ENCODE measurements at places on chromosomes 7 and 10.

GRCh38 chr10:12241810-12242529, 46.0 kb downstream of the CDC123 start:
- DNase-seq = no peak

GRCh38 chr7:34622182-34622581, 35.8 kb upstream of the NPSR1 start:
- DNase-seq = no peak

DNA sequence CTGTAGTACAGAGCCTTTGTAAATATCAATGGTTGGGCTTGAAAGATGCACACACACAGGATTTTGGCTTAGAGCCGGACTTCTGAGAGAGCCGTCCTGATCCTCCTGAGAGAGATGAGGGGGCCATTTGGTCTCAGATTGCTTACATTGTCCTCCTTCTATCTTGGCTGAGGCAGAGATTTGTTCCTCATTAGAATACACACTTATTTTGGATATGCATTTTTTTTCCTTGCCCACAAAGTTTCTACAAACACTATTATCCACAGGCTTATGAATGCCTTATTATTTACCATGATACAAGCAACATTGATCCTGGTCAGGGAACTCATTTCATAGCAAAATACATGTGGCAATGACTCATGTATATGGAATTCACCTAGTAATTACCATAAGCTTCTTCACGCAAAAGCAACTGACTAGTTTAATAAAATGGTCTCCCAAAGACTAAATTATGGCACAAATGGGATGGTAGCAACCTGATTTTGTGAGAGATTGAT, 175.3 kb downstream of the MDFIC start:
- no peak for DNase-seq

- no peak for DNase-seq
Measured at GRCh38 chr10:31549896-31550295, 230.9 kb downstream of the ZEB1 start.

DNA sequence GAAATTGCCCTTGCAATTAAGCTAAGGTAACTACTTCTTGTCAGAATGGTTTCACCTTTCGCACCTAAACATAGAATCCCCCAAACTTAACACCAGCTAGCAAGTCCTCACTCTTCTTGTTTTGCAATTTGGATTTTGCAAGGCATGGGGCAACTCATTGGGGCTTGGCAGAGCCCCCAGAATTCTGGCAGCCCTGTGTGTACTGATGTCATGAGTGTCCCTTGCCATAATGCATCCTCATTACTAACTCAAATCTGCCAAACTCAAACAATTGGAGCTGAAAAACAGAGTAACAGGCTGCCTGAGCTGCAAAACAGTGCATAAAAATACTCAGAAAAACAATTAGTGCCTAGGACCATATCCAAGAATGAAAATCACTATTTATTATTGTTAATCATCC, 7.9 kb upstream of the XPNPEP1 start:
- no peak for DNase-seq

GRCh38 chr10:34168439-34168838, 646.7 kb downstream of the PARD3 start:
- no peak for DNase-seq

GRCh38 chr10:80407812-80408241, 524 bp upstream of the PRXL2A start:
- DNase-seq = no peak

GRCh38 chr7:70654979-70655378, 477.0 kb upstream of the GALNT17 start:
- DNase-seq = peak; percentile 76

DNA sequence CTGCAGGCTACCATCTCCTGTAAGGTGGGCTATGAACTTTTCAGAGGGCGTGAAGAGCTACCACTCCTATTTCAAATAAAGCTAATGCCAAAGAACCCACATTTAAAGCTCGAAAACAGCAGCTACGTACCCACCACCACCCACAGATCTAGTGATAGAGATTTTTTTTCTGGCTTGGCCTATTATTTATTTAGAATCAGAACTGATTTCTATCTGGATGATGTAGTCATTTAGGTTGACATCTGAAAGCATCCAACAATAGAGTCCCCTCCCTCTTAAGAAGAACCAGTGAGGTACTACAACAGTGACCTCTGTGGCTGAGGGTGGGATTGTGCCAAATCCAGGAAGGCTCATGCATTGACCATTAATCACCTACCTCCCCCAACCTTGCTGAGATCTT, 113.8 kb upstream of the ADO start:
- DNase-seq = no peak

GRCh38 chr10:129717816-129718547, 246.1 kb downstream of the EBF3 start:
- DNase-seq = no peak

GRCh38 chr7:33809228-33809627, 96.1 kb upstream of the BMPER start:
- DNase-seq = no peak

DNA sequence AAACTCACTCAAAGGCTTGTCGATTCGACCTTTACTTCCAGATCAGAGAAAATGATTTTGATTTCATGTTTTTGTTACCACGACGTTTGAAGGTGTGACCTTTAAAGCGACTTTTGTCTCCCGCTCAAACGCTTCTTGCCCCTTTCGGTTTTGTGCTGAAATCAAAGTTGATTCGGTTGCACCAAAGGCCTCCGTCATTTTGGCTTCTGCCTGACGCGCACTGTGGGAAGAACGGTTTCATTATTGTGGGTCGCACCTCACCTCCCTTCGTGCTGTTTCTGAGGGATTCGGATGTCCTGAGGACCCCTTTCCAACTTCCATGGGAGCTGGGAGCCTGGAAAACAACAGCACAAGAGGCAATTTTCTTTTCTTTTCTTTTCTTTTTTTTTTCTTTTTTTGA, 176.9 kb downstream of the DNAJB6 start:
- no peak for DNase-seq

DNA sequence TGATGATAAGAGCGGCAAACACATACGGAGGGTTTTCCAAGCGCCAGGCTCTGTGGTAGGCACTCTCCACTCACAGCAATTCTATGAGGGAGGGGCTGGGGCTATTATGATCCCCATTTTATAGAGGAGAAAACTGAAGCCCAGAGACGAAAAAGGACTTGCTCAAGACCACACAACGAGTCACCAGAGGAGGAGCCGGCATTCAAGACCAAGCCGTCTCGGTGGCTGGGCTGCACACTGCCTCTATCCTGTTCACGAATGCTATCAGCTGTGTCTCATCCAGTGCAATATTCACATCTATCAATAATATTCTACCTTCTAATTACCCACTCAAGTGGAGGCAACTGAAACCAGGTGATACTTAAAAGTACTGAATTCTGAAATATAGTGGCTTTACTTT, 67.8 kb upstream of the NMT2 start:
- DNase-seq = no peak

DNA sequence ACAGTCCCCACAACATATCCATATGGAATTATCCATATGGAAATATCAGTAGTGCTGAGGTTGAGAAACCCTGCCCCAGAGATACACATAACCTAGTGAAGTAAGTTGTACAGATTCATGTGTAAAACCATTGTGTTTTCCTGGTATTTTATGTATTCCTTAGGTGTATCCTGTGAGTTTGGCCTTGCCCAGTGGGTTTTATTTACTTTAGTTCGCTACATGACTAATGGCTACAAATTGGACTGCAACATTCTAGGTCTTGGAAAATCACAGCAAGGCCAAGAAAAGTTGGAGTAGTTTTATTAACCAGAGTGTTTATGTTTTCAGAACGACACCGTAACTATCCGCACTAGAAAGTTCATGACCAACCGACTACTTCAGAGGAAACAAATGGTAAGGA, 1.4 kb downstream of the RPS24 start:
- DNase-seq = no peak

DNA sequence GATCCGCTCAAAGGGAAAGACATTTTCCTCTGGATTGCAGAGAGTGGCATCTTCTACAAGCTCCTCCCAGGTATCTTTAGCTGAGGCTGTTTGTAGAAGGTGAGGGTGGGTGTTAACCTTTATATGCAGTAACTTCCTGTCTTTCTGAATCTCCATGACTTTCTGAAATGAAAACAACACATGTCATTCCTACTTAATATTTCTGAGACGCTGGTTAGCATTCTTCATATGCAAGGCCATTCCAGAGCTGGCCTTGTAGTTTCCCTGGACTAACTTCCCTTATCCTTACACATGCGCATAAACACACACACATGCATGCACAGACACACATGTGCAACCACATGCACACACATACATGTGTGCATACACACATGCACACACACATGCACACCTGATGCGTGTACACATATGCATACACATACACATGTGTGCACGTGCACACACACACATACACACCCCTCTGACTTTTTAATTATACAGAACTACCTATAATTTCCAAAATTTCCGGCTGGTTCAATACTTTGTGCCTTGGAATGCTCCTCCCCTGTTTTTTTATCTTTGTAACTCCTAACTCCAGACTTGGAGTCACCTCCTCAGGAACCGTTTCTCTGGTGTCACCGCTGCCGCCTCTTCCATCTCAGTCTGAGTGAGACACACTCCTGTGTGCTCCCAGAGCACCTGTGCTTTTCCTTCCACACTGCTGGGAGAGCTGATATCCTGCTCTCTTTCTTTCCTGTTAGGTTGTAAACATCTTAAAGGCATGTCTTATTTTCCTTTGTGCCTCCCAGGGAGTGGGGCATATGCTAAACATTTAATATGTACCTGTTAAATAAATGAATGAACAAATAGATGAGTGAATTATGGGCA, 55.2 kb downstream of the LRRC18 start:
- DNase-seq = no peak

GRCh38 chr10:122492006-122492405, 30.7 kb downstream of the HTRA1 start:
- DNase-seq = no peak

GRCh38 chr7:124662372-124662771, 103.2 kb downstream of the GPR37 start:
- DNase-seq = no peak

GRCh38 chr10:119640875-119641526, 10.2 kb upstream of the BAG3 start:
- no peak for DNase-seq

- no peak for DNase-seq
Measured at GRCh38 chr7:34838329-34838728, 180.3 kb downstream of the NPSR1 start.

DNA sequence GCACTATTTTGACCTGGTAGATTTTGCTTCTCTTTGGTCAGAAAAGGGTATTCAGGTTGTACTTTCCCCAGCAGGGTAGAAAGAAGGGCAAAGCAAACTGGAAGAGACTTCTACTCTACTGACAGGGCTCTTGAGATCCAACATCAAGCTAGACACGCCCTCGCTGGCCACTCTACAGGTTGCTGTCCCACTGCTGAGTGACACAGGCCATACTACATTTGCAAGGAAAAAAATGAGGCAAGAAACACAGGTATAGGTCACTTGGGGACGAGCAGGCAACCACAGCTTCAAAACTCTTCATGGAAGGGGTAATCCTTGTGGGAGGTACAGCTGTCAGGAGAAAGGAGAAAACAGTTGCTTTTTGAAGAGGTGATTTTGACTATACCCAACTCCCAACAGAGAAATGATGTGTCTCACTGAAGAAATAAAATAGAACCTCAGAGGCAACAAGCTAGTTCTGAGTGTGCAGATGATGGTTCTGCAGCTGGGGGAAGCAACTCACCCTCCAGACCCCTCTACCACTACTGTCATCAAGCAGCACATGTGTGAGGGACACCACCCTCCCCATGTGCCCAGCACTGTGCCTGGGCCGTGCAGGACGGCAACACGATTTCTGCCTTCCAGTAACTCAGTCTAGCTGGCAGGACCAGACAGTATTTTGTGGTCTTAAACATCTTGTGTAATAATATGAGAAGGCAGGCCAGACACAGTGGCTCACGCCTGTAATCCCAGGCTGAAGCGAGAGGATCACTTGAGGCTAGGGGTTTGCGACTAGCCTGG, 16.3 kb downstream of the AKR1B1 start:
- no peak for DNase-seq

GRCh38 chr7:157121184-157121715, 17.5 kb upstream of the UBE3C start:
- no peak for DNase-seq

- DNase-seq = no peak
Measured at GRCh38 chr7:93284908-93285307, 52.7 kb downstream of the VPS50 start.

DNA sequence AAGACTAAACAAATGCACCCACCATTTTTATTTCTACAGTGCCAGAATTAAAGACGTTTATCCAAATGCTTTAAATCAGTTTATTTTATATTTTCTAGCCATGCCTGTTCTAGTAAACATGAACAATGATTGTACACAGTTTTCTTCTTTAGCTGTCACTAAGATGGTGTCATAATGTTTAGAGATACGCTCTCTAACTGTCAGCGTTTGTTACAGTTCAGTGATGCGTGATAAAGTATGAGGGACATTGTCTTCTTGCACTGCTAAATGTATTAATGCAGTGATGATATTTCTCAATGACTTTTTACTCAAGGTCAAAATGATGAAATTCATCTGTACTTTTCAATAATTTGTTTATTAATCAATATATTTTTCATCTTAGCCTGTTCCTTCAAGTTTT, 513.6 kb downstream of the ATRNL1 start:
- DNase-seq = no peak

DNA sequence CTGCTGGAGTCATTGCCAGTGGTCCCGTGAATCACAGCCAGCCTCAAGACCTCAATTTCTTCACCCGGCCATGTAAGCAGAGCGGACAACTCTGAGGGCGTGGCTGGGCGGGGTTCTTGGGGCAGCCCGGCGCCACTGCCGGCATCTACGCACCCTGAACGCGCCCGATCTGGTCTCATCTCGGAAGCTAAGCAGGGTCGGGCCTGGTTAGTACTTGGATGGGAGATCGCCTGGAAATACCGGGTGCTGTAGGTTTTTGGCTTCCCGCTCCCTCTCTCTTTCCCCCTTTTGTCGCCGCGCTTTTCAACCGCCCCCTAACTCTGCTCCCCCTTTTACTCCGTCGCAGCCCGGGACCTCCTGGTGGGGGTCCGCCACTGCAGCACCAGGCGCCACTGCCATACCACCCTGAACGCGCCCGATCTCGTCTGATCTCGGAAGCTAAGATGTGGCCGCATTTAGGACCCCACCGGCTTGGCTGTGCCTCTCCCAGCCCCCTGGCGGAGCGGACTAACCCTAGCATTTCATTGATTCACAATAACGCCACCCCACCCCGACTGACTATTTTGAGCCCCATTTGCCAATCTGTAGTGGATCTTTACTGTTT, 25.3 kb downstream of the GARIN1A start:
- no peak for DNase-seq

GRCh38 chr10:118958984-118959925, 70.3 kb upstream of the NANOS1 start:
- DNase-seq = no peak

- no peak for DNase-seq
Measured at GRCh38 chr7:50632561-50633413, 67.6 kb upstream of the DDC start.

GRCh38 chr10:112915590-112916572, 34.2 kb upstream of the TCF7L2 start:
- no peak for DNase-seq

DNA sequence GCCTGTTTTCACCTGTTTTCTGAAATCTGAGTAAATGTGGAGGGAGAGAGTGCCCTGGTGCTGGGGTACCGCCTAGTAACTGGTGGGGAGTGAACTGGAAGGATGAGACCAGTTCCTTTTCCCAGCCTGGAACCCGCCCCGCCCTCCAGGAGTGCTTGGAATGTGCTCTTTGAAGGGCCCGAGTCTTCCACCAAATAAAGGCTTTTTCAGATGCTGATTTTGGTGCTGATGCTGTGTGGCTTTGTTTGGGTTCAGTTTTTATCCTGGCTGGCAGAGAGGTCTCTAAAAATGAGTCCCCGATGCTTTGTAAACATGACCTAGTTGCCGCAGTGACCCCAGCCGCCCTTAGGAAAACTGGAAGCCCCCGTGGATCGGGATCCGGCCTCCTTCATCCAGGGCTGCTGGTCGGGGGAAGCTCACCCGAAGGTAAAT, 25.9 kb downstream of the FOXK1 start:
- DNase-seq = no peak
